ENCODE measurements at places on chromosomes 13 and 19. TPM values are rescaled to one million over a fixed set of nuclear protein-coding genes. Genes with fewer than 3 reads are reported as not detected.

- DNase-seq: no peak
These were observed 22.2 kb downstream of the ZNF175 start for GRCh38 chr19:51593138-51593890.

- peak; percentile 89 for DNase-seq
These were observed 2.5 kb downstream of the PRR12 start for GRCh38 chr19:49593233-49594113.

DNA sequence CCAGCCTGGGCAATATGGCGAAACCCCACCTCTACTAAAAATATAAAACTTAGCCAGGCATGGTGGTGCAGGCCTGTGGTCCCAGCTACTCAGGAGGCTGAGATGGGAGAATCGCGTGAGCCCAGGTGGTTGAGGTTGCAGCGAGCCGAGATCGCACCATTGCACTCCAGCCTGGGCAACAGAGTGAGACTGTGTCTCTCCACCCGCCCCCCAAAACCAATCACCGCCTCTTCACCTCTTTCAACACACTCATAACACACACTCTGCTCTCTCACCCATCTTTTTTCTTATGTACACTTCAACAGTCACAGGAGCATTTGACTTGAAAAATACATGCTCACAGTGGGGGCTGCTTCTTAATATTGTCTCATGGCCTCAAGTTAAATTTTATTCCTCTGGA is 76.8 kb downstream of the ESD start:
- no peak for DNase-seq

DNA sequence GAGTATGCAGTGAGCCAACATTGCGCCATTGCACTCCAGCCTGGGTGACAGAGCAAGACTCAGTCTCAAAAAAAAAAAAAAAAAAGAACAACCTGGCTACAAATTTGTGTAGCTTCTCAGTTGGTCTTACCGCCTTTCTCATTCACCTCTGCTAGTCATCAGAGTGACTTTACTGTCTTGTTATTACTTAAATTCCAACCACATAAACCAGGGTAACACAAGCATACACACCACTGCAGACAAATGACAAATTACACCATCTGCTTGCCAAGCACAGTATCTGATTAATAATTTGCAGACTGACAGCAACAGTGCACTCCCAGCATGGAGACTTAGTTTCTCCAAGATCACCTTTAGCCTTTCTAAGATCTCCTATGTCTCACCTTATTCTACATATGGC is 11.0 kb downstream of the ZNF14 start:
- no peak for DNase-seq

- no peak for DNase-seq
These were observed 11.3 kb upstream of the POU2F2 start for GRCh38 chr19:42143341-42144234.

The LIG4 gene
- polyA plus RNA-seq: 5.8 TPM

The ZNF699 gene
- polyA plus RNA-seq: 8.8 TPM

The SLAIN1 gene
- polyA plus RNA-seq: 25.8 TPM
